ENCODE measurements at places on chromosomes 2 and 18.
A peak's percentile ranks its signal among the peaks of the same experiment; 100 is the strongest.

- no peak for DNase-seq
Observed at GRCh38 chr2:112867701-112868631, 31.4 kb upstream of the IL1B start.

- DNase-seq: no peak
Observed at GRCh38 chr2:240500561-240501423, 57.0 kb downstream of the ANKMY1 start.

DNA sequence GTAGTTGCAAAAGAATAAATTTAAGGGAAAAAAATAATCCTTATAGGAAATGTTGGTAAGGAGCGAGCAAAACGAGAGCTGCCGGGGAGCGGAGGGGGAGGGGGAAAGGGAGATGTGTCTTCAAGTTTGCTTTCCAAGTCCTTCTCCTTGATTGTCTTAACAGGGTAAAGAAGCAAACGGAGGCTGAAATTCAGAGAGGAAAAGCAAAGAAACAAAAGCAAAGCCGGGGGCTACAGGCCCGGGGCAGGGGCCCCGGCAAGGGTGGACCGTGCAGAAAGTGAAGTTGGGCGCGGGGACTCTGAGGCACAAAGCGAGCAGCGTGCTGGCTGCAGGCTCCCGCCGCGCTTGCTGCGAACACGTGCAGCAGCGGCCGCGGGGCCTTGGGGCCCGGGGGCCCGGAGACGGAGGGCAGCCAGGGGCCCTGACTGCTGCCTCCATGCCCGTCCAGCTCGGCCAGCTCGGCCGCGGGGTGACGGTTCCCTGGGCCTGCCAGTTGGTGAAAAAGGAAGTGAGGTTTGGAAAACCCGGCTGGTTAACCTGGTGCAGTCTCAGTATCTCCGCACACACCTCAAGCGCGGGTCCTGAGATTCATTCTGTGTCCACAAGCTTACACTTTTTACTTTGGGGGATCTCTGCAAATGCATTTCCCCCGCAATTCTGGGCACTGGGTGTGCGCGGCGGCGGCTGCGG is 4.1 kb downstream of the BCL11A start:
- DNase-seq: no peak

DNA sequence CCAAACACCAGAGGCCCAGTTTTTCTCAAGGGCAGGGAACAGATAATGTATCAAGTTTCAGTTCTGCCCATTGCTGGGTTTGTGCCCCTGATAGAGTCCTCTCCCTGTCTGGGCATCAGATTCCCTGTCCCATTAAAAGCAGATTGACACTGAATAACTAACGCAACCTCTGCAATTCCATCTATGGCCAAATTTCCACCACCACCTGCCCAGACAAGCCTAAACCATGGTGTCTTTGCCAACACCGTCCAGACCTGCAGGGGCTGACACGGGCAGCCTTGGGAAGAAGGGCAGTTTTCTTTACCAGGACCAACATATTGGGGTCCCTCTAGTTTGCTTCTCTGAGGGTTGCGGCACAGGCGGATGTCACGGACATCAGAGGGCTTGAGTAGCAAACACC is 26.4 kb upstream of the PAX8 start:
- DNase-seq: no peak

DNA sequence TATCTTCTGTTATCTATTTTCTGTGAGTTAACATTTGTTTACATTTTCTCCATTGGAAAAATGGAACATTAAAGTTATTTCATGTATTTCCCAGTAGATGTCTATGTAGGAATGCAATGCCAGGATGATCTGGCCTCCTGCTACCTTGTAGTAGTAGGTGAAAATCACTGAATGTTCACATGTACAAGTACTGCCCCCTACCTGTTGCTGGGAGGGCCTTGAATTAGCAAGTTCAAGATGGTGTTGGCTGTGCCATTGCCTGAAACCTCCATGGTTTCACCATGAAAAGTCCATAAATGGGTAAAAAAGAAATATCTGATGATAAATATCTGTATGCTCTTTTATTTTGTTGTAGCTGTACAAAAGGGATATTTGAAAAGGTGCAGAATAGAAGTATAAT is 30.7 kb downstream of the XRCC5 start:
- no peak for DNase-seq

- no peak for DNase-seq
Observed at GRCh38 chr18:22207021-22207758, 37.8 kb downstream of the GATA6 start.

- DNase-seq: no peak
Observed at GRCh38 chr2:42117923-42118753, 51.0 kb upstream of the EML4 start.

- no peak for DNase-seq
Observed at GRCh38 chr2:38113981-38114708, 38.2 kb upstream of the CYP1B1 start.

DNA sequence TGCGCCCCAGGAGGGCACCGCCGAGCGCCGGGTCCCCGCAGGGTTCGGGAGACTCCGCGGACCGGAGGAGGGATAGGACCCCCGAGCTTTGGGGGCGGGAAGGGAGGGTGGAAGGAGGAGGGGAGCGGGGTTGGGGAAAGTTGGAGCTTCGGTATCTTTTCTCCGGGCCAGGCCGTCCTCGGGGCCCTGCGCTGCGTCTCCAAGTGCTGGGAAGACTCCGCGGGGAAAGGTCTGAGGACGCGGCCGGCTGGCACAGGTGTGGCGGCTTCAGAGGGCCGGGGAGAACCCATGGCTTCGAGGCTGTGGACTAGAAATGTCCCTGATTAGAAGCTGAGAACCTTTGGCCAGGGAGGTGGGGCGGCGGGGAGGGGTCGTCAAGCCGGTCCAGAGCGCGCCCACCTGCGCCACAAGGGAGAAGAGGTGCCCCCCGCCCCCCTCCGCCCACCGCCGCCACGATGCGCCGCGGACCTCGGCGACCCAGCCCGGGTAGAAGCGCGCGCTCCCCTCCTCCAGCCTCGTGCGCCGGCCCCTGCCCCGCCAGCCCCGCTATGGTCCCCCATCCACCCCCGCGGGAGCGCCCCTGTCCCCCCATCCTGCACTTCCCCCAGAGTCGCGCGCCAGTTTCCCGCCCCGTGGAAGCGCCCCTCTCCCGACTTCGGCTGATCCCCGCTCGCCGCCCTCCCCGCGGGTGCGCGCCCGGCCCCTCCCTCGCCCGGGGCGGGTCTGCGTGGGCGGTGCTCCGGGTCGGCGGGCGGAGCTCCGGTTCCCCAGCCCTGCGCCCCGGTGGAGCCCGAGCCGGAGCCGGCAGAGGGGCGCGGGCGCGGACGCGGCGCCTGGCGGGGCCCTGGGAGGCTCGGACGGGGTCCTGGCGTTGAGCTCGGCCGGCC is at the start of gene SNTG2:
Gene SNTG2, plus strand, starts transcription at position 770 of the 887 bp plus-strand sequence. CDS start 148 bp downstream, outside the sequence.
- DNase-seq: peak; percentile 62

- no peak for DNase-seq
Observed at GRCh38 chr2:125543968-125544514, 1111.9 kb upstream of the GYPC start.

DNA sequence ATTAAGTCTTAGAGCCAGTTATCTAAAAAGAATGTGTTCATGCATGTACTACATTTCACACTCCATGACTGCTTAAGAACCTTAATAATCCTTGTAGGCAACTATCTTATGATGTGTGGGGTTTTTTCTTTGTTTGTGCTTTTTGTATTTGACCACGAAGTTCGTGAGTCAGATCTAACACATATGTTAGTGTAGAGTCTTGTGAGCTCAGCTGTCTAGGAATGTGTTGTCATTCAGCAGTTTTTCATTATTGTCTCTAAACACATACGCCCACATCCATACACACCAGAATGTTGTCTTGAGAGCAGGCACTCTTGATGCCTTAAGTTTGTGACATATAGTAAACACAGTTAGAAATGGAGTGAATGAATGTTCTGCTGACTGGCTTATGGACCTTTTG is 38.4 kb downstream of the CAB39 start:
- no peak for DNase-seq

GRCh38 chr2:162581959-162582798 is 238.2 kb downstream of the GCA start:
- DNase-seq: no peak

DNA sequence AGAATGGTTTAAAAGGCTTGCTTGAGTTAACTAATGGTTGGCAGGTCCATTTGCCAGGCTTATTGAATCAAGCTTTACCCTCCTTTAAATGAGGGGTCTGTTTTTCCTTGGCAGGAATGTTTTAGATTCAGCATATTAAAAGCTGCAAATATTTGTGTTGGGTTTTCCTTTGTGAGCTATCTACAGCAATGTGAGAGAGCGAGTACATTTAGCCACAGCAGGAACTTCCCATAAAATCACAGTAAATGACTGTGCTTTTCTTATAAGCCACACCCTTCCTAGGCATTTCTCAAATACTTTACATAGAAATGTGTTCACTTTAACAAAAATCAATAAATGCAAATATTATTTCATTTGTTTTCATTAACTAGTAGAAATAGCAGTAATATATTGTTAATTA is 23.9 kb downstream of the CALCRL start:
- DNase-seq: no peak

DNA sequence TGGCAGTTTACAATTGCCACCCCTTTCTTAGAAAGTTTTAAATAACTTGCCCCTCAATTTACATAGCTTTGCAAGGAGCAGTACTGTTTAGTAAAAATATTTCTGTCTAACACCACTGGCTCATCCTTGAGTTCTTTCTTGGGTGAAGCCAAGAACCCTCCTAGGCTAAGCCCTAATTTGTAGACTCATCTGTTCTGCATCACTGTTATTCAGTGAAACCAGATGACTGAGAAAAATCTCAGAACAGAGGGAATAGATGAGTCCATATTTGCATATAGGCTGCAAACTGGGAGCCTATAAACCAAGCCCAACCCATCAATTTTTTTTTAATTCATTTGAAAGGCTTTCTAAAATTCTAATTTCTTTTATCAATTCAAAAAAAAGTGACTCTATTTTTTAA is 161.4 kb upstream of the TFPI start:
- no peak for DNase-seq

DNA sequence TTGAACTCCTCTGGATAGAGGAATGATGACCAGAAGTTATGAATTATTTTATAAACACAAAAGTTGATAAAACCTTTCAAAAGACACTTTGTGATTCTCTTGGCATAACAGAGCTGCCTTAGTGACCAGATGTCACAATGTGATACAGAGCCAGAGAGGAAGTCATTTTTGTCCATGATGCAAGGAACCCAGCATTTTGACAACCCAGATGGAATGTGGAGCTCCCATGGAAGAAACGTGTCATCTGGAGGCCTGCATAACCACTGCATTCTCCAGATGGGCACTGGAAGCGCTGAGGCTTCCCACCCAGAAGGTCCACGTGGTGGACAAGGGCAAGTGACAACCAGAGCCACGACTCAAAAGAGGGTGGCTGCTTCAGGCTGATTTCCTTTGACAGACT is 30.1 kb downstream of the HRH4 start:
- no peak for DNase-seq

- DNase-seq: no peak
Observed at GRCh38 chr2:96359866-96360265, 24.3 kb downstream of the NCAPH start.

DNA sequence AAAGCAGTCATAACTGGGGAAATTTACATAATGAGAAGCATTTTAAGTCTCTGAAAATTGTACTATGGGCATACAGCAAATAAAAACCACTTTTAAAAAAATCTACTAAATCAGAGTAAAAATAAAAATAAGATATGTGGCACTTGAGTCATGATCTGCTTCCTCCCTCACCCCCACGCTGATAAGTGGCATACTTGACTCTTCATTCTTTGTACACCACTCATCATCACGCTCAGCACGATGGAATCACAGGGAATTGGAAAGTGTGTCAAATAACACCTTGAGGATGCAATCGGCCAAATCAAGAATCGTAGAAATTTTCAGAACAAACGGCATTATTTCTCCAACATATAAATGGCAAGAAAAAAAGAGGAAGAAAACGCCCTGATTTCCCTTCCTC is 41.1 kb upstream of the REG3G start:
- no peak for DNase-seq

DNA sequence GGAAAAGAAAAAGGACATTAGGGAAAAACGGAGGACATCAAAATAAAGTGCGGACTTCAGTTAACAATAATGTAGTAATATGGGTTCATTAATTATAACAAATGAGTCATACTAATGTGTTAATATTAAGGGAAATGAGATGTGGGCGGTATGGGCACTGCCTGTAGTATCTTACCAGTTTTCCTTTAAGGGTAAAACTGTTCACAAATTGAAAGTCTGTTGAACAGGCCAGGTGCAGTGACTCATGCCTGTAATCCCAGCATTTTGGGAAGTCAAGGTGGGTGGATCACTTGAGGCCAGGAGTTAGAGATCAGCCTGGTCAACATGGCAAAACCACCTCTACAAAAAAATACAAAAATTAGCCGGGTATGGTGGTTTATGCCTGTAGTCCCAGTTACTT is 56.8 kb upstream of the PMAIP1 start:
- DNase-seq: no peak

DNA sequence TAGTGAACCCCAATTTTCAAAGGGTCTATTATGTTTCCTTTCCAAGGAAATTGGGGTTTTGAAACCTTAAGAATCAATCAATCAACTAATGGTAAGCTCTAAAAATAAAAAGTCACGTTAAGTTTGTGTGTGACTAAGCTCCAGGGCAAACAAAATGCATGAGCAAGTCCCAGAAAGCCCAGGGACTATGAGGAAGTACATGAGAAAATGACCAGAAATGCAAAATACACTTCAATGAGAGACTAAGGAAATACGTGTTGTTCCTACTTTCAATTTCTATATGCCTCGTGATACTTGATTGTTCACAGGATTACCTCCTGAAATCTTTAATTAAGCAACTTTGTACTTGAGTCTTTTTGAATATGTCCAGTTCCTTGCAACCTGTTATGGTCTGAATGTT is 684.4 kb upstream of the SYT4 start:
- no peak for DNase-seq

GRCh38 chr2:133405252-133405651 is 163.0 kb downstream of the NCKAP5 start:
- DNase-seq: no peak

DNA sequence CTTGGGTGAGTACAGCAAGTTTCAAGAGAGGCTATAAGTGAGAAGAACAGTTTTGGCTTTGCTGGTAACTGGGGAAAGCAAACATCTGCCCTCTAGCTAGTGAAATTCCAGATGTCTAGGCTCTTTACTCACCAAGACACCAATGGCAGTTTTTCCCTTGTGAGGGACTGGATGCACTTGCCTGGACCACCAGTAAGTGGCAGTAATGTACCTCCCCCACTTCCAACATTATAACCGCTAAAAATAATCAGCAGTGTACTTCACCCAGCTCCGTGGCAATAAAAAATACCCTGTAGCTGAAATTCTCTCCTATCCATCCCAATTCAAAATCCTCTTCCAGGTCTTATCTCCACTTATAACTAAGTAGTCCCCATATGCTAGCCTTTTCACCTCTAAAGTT is 383.9 kb downstream of the ARHGAP15 start:
- DNase-seq: no peak

- DNase-seq: no peak
Observed at GRCh38 chr2:94871226-94872087, at the start of gene TEKT4. Gene TEKT4, plus strand, starts transcription at chr2:94871430. Its CDS starts 150 bp downstream, at chr2:94871580.

GRCh38 chr2:189370719-189371118 is 70.6 kb upstream of the WDR75 start:
- no peak for DNase-seq

- DNase-seq: no peak
Observed at GRCh38 chr18:2102022-2102421, 469.3 kb downstream of the METTL4 start.

- no peak for DNase-seq
Observed at GRCh38 chr2:191738003-191738402, 60.1 kb downstream of the NABP1 start.

Measured in activated T-cell treated with anti-CD3 and anti-CD28 coated beads for 4 hours (primary cell).